ENCODE measurements at places on chromosomes 3 and 15. TPM values are rescaled to one million over a fixed set of nuclear protein-coding genes. Genes with fewer than 3 reads are reported as not detected.

DLEC1 gene
- 0.08 TPM for total RNA-seq

PLCB2 gene
- 33.8 TPM for total RNA-seq

DNA sequence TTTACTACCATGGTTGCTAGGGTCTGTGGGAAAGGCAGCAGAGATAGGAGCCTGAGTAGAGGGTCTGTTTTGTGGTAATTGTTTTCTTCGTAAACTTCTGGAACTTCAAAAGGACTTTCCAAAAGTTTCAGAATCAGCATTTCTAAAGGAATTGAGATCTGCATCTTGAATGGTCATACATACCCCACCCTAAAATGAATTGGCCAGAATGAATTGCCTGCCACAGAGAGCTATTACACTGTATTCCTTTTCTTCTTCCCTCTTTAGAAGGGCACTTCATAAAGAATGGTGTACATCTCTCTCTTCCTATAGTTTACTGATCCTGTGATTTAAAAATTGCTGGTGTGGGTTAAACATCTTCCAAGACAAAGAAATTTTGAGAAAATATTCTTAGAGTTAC is 525.7 kb downstream of the NLGN1 start:
- H3K4me1 ChIP-seq = no peaks in the 10 kb centered on the region
- no peaks in the 10 kb centered on the region for H3K27me3 ChIP-seq
- H3K4me3 ChIP-seq = no peak overlapping the region
- H3K36me3 ChIP-seq = no peaks in the 10 kb centered on the region

GRCh38 chr3:33636125-33636850 is 81.8 kb downstream of the CLASP2 start:
- H3K27ac ChIP-seq = no peak overlapping the region
- no peak for DNase-seq
- H3K4me1 ChIP-seq = no peaks in the 10 kb centered on the region
- no peaks in the 10 kb centered on the region for H3K36me3 ChIP-seq

- no peaks in the 10 kb centered on the region for H3K27me3 ChIP-seq
- H3K4me1 ChIP-seq = no peaks in the 10 kb centered on the region
- H3K4me3 ChIP-seq = no peak overlapping the region
- no peak for DNase-seq
- no peaks in the 10 kb centered on the region for H3K36me3 ChIP-seq
- no peak overlapping the region for H3K27ac ChIP-seq
These were observed 826.7 kb downstream of the AGBL1 start for GRCh38 chr15:86906376-86906775.

DNA sequence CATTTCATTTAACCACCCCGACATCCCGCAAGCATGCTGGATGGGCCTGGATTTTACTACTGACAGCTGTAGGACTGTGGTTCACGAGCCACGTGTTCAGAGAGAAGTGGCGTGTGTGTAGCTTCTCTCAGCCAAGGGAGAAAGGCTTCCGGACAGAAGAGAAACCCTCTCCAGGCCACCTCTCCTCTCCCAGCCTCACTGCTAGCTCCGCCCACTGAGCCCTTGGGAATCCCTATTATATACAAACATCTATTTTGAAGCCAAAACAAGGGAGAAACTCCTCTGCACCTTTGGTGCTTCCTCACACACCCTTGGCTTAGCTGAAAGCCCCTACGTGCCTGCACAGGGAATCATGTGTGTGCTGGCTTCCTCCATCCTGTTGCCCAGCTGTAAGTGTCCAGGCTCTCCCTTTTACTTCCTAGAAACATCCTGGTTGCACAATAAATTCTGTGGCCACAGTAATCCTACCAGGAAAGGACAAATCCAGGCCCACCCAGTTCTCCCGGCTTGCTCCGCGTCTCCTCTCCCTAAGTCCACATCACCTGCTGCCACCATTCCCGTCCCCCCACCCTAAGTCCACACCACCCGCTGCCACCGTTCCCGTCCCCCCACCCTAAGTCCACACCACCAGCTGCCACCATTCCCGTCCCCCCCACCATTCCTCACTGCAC is 30.5 kb downstream of the PCSK6 start:
- no peak overlapping the region for H3K27ac ChIP-seq
- H3K4me1 ChIP-seq = no peaks in the 10 kb centered on the region
- H3K4me3 ChIP-seq = no peak overlapping the region
- peaks cover 2% of the 10 kb centered on the region for H3K27me3 ChIP-seq

- DNase-seq = no peak
- H3K36me3 ChIP-seq = no peaks in the 10 kb centered on the region
- H3K27me3 ChIP-seq = 0 out of 2 replicates have a peak, but pooled peaks cover 4% of the 10 kb centered on the region
These were observed 21.6 kb downstream of the MAGI1 start for GRCh38 chr3:66017084-66017483.

- no peaks in the 10 kb centered on the region for H3K27me3 ChIP-seq
- no peaks in the 10 kb centered on the region for H3K4me1 ChIP-seq
- H3K4me3 ChIP-seq = no peak overlapping the region
- DNase-seq = no peak
These were observed 334.5 kb upstream of the FRG2C start for GRCh38 chr3:75329476-75330097.

GRCh38 chr3:36700537-36701248 is 63.7 kb downstream of the DCLK3 start:
- peaks cover 1% of the 10 kb centered on the region for H3K27me3 ChIP-seq
- no peaks in the 10 kb centered on the region for H3K36me3 ChIP-seq
- DNase-seq = no peak
- no peaks in the 10 kb centered on the region for H3K4me1 ChIP-seq
- no peak overlapping the region for H3K27ac ChIP-seq

- H3K36me3 ChIP-seq = no peaks in the 10 kb centered on the region
- H3K4me1 ChIP-seq = peaks cover 7% of the 10 kb centered on the region
- H3K27me3 ChIP-seq = 0 out of 2 replicates have a peak, but pooled peaks cover 4% of the 10 kb centered on the region
- DNase-seq = no peak
- H3K4me3 ChIP-seq = no peak overlapping the region
These were observed 44.3 kb downstream of the PXYLP1 start for GRCh38 chr3:141275973-141276372.

GRCh38 chr3:147866561-147866960 is 457.4 kb downstream of the ZIC1 start:
- no peaks in the 10 kb centered on the region for H3K27me3 ChIP-seq
- H3K36me3 ChIP-seq = no peaks in the 10 kb centered on the region
- DNase-seq = no peak
- H3K4me1 ChIP-seq = no peaks in the 10 kb centered on the region
- H3K4me3 ChIP-seq = no peak overlapping the region

DNA sequence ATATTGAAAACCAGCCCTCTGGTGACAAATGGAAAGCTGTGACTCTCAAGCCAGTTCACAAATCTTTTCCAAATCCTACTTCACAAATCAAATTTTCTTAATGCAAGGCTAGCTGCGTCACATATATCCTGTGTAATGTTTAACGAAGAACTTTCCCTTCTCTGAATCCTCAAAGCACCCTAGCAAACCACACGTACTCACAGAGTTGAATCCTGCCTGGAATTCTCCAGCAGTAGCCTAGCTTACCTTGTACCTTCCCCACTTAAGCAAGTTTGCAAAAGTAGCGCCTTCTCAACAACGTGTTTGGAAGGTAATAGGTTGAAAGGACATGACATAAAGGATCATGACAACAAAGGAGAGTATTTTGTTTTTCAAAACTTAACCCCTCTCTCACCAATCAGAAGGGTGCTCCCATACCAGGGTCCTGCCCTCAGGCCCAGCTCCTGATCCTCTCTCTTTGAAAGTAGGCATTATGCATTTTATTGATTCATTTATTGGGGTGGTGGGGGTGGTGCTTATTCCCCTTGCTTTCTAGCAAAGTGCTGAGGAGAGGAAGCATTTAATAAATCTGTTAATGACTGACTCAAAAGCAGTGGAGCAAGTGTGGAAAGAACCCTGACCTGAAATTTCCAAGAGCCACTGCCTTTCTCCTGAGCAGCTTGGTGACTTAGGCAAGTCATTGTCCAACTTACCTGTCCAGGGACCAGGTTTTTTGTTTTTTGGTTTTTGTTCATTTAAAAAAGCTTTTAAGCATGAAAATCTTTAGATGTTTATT is 531.6 kb downstream of the MECOM start:
- no peaks in the 10 kb centered on the region for H3K27me3 ChIP-seq
- no peak for DNase-seq
- H3K4me3 ChIP-seq = no peak overlapping the region
- no peaks in the 10 kb centered on the region for H3K4me1 ChIP-seq
- H3K36me3 ChIP-seq = no peaks in the 10 kb centered on the region
- no peak overlapping the region for H3K27ac ChIP-seq

DNA sequence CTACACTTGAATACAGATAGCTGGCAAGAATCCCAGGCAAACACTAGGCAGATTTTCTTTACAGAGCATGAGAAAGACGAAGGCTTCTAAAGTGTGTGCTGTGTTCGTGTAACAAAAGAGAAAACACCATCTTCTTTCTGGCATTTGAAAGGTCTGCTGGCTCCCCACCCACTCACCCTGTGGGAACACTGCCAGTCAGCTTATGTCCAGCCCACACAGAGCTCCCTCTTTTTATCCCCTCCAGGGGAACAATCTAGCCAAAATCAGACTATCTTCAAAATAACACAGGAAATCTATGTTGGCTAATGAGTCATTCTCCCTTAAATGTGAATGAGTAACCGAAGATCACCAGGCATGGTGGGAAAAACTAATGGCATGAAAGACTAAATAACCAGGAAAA is 45.6 kb upstream of the PAQR5 start:
- H3K27me3 ChIP-seq = no peaks in the 10 kb centered on the region
- H3K27ac ChIP-seq = no peak overlapping the region
- no peak for DNase-seq
- no peaks in the 10 kb centered on the region for H3K36me3 ChIP-seq

- no peak within 1 kb of the TSS for H3K4me3 ChIP-seq
- no peaks in the 10 kb centered on the region for H3K36me3 ChIP-seq
- H3K4me1 ChIP-seq = no peaks in the 10 kb centered on the region
- DNase-seq = no peak
- peaks cover 9% of the 10 kb centered on the region for H3K27me3 ChIP-seq
- no peak within 1 kb of the TSS for H3K27ac ChIP-seq
These were observed at the start of gene SYNPR for GRCh38 chr3:63278171-63279004. Gene SYNPR, plus strand, starts transcription at chr3:63278308.

- H3K27me3 ChIP-seq = no peaks in the 10 kb centered on the region
- peaks cover 16% of the 10 kb centered on the region for H3K36me3 ChIP-seq
- no peak for DNase-seq
- H3K4me1 ChIP-seq = no peaks in the 10 kb centered on the region
- no peak overlapping the region for H3K27ac ChIP-seq
- H3K4me3 ChIP-seq = no peak overlapping the region
These were observed 30.1 kb downstream of the TOMM70 start for GRCh38 chr3:100370756-100371155.

Data from GM12878 (cell line).